ENCODE measurements at places on chromosomes 3 and 15.

DNA sequence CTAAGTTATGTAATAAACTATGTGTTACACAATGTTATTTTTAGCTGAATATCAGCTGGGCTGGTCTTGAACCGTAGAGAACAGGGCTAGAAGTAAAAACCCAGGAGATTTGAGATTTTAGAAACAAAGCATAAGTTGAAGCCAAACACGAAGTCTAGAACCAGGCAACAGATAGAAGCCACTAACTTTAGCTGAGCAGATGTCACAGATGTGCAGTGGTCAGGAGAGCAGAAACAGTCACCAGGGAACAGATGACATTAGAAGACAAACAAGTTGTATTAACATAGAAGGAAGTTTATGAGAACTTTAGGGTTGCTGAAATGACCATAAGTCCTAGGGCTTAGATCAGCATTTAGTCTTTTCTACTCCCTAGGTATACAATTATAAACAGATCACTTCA lies 731.0 kb downstream of the ZNF385D start:
- no peak for DNase-seq

GRCh38 chr3:81459733-81460132 lies 301.7 kb downstream of the GBE1 start:
- no peak for DNase-seq

- DNase-seq: no peak
Observed at GRCh38 chr3:167626490-167626889, 27.3 kb downstream of the WDR49 start.

DNA sequence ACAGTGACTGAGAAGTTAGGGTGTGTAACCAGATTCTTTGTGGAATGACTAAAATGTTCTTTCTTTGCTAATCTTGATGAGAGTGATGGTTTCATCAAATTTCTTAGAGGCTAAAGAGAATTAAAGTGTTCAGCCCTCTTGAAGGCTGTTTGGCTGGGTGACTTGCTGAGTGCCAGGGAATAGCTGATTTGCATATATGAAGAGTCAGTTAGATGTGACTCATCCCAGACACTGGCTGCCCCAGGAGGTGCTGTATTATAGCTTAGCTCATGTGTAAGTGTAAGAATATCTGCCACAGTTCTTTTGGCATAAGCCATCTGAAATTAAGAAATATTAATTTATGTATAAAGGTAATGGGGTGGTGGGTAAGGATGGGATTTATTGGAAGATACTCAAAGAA lies 535.1 kb downstream of the NLGN1 start:
- DNase-seq: no peak

- DNase-seq: no peak
Observed at GRCh38 chr3:148998715-148999423, 7.5 kb downstream of the GYG1 start.

DNA sequence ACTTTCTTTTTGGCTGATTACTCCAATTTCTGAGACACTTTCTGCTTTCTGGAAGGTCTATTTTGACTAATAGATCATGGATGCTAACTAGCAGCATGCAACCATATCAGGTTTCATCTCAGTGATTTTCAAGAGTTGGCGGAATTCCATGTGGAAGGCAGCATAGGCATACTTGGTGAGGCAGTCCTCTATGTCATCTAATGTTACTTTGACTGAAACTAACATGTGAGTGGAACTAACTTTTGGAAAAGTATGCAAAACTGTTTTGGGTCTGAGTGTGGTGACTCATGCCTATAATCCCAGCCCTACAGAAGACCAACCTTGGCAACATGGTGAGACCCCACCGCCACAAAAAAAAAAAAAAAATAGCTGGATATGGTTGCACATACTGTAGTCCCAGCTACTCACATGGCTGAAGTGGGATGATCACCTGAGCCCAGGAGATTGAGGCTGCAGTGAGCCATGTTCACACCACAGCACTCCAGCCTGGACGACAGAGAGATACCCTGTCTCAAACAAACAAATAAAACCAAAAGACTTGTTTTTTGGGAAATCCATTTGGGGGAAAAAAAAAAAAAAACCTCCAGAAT lies 1033.7 kb downstream of the ROBO1 start:
- no peak for DNase-seq

GRCh38 chr15:29204369-29204755 lies 65.3 kb downstream of the NSMCE3 start:
- DNase-seq: no peak

- no peak for DNase-seq
Observed at GRCh38 chr3:87793337-87793877, 265.4 kb downstream of the CGGBP1 start.

- DNase-seq: no peak
Observed at GRCh38 chr15:32840507-32841245, 122.9 kb downstream of the GREM1 start.

DNA sequence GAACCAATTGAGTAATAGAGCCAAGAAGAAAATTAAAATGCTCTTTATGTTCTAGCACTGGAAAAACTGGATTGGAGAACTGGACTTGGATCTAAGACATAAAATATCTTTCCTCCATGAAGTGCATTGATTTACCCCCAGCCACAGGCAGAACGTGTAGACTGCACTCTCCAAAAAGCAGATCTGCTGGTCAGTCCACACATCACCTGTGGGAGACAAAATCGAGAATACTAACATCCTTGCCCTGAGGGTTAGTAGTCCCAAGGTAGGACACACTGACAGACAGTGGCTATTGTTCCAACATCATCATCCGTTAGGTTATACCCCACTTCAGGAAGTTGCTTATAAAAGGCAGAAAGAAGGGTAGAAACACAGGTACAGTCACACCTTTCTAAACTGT lies 257.1 kb upstream of the STT3B start:
- no peak for DNase-seq

DNA sequence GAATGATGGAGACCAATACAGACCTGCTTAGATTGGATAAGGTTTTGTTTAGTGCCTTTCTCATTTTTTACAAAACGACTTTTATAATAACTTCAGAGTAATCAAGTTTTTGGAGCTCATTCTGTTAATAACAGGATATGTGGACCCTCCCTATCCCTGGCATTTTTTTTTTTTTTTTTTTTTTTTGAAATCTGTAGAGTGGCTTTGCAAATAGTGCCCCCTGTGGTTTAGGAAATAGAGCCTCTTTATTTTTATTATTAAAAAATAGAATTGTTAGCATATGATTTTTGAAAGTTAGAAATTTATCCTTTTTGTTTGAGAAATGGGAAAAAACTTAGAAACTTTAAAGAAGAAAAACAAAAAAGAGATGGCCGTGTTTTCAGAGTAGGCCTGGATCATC lies 11.4 kb downstream of the SKIL start:
- DNase-seq: no peak

GRCh38 chr3:196519718-196520082 lies 4.6 kb upstream of the SMCO1 start:
- DNase-seq: no peak

DNA sequence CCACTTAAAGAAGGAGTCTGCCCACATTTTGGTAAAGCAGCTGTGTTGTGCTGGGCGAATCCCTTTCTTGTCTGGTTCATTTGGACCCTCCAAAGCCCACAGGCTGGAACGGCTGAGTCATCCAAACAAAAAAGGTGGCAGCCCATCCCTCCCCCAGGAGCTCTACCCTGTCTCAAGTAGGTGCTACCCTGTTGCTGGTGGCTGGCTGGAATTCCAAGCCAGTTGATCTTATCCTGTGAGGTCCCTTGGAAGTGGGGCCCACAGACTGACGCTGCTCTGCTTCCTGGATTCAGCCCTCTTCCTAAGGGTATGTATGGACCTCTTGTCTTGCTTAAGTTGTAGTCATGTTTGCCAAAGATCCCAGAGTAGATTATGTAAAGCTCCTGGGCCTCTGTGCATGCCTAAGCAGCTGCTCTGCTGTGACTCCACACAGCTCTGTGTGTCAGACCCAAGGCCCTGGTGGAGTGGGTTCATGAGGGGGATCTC lies 44.5 kb downstream of the CCR1 start:
- no peak for DNase-seq

DNA sequence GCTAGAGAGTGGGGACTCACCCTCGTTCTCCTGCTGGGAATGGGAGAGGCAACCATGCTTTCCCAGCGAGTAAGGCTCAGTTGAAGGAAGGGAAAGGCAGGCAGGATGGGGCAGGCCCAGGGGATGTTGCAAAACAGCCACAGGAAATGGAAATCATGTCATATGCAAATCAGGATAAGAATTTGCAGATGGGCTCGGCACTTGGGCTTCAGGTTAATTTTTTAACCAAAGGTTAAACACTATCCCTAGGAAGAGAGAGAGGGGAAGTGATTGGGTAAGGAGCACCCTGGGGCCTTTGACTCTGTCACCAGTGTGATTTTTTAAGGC lies 14.6 kb upstream of the PLA2G4E start:
- DNase-seq: no peak

DNA sequence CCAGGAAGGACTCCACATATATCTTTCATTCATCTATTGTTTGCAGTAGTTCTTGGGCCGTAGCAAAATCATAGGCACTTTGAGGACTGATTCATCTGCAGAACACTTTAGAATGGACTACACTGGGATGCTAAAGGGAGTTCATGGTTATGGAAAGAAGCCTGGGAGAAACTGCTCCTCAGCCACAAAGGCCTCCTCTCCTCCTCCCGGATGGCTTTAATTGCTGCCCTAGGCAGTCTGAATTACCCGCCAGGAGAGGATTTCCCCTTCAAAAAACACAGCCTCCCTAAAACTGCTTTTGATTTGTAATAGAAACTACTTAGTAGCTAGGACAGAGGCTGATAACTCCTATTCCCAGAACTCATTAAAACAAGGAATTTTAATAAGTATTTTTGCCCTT lies 4.6 kb downstream of the TMEM266 start:
- no peak for DNase-seq

DNA sequence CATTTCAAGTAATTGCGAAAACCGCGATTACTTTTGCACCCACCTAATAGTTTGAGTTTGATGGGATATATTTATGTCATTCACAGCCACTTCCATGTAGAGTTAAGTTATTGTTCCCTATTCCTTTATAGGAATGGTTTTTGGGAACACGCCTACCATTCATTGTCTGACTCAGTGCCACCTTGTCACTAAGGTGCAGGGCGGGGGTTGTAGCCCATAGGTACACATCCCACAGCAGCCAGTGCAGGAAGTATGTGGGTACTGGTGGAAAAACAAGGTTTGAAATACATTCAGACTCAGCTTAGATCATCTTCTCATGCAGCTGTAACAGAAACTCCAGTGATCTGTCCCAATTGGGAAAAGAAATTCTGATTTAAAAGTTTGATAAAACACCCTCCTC lies 48.2 kb upstream of the CFAP161 start:
- DNase-seq: no peak

GRCh38 chr3:167409611-167410010 lies 29.5 kb upstream of the ZBBX start:
- DNase-seq: no peak

- DNase-seq: peak; percentile 26
Observed at GRCh38 chr15:91852741-91853510, 582 bp upstream of the SLCO3A1 start.

All from stimulated activated CD4-positive, alpha-beta T cell treated with anti-CD3 and anti-CD28 coated beads, TNF-alpha, amount 100 ng/mL, for 1 hour (primary cell).